ENCODE measurements at places on chromosomes 4 and X.

- no peak for DNase-seq
These were observed 172.5 kb downstream of the ANK2 start for GRCh38 chr4:113221990-113222389.

GRCh38 chr4:129246910-129247461 lies 151.0 kb downstream of the C4orf33 start:
- DNase-seq: peak; percentile 99

- no peak for DNase-seq
These were observed 42.9 kb upstream of the TAB3 start for GRCh38 chrX:30931920-30932319.

DNA sequence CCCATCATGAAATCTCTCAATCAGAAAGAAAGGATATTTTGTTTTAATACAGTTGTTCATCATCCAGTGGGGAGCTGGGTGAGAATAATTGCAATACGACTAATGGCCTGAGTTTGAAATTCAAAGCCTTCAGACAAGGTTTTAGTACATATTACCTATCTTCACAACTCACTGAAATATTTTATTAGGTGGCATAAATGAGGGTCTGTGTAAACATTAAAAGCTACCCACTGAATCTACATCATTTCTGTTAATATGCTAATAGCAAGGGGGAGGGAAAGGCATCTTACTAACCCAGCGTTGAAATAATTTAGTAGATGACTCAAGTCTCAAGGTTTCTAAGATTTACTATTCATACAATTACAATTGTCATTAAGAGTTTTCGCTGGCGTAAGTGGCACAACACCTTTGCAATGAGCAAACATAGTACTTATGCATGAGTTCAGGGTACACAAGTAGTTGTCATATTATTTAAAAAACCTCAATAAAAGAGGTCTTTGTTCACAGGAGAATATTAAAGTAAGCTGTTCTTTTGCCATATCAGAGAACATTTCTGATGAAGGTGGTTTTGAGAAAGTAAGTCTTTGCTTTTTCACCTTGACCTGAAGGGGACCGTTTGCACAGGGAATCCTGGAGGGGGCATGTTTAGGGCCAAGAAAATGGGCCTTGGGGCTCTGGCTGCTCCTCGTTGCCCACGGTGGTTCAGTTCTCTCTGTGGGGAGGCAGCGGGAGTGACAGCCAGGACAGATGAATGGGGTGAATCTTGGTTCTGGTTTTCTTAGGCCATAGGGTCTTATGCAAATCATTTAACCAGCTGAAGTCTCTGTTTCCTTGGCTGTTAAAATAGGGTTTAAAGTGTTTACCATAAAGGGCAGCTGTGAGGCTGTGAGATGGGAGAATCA lies 4.5 kb upstream of the RHOH start:
- no peak for DNase-seq

GRCh38 chr4:15781427-15782095 lies 3.4 kb downstream of the CD38 start:
- no peak for DNase-seq

DNA sequence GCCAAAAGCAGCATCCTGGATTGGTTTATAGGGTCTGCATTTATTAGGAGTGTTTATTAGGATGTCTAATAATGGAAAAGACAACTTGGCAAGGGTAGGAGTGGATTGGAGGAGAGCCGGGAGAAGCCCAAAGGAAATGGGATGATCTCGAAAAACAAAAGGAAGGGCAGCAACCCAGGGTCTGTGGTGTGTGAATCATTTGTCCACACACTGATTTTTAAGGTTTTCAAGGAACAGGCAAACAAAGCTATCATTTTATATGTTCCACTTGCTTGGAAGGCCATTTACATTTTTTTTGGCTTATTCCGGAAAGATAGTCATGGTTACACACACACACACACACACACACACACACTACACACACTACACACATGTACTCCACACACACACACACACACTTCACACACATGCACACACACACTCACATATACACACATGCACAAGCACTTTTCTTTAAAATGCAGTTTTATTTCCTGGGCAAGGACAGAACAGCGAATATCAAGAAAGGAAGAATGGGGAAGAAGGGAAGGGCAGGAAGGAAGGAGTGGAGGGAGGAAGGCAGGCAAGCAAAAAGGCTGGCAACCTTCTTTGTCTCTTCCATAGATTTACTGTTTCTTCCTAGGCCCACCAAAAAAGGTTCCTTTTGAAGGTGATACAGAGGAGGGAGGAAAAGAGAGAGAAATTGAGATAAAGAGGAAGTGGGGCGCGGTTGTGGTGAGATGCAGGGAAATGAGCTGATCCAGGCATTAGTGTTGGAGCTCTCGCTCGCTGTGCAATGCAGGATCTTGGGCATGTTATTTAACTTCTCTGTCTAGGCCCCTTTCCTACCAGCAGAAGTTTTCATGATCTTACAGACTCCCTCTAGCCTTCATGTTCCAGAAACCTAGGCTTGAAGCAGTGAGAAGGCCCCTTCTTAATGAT lies 88.6 kb upstream of the MAML3 start:
- no peak for DNase-seq

DNA sequence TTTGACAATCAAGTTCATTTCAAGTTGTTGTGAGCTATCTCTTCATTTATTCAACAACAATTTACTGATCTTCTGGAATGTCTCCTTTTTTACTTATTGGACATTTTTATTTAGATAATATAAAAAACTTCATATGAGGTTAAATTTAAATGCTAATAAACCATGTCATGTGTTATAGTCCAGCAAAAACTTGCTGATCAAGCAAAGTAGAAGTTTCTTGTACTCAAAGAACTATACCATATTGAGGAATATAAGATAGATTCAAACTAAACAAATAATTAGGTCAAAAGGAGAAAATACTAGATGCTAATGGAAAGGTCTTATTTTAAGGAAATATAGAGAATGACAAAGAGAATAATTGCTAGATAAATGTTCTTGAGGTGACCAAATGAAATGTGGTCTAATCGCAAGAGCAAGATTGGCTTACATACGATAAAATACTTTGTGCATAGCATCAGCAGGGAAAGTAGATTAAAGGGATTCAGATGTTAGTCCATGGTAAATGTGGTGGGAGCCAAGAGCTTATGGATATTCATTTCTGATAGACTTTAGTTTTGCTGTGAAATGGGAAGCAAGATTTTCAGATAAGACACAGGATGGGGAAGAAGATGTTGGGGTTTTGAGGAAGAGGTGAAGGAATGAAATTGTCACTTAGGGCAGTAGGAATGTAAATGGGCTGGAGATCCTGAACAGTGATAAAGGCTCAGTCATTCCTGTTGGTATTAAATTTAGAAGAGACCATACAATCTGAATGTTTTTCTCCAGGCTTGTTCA lies 229.5 kb downstream of the MAPK10 start:
- DNase-seq: no peak

DNA sequence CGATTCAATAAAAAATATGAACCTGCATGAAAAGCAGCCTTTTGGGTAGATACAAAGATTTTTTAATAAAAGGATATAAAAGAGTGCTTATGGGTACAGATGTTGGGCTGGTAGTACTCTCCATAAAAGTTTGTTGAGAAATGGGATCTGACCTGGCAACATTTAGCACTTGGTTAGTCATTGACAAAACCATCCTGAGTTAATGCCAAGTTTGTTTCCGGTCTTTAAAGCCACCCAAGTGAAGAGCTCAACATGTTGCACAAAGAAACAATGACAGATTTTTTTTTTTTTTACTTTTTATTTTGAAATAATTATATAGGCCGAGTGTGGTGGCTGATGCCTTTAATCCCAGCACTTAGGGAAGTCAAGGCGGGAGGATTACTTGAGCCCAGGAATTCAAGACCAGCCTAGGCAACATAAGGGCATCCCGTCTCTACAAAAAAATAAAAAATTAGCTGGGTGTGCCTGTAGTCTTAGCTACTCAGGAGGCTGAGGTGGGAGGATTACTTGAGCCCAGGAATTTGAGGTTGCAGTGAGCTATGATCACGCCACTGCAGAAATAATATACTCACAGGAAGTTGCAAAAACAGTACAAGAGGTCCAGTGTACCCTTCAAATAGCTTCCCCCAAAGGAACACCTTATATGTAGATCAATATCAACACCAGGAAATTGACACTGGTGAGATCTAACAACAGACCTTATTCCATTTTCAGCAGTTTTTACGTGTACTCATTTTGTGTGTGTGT lies 16.6 kb downstream of the CHST7 start:
- DNase-seq: no peak

GRCh38 chr4:139146926-139147629 lies 29.9 kb downstream of the ELF2 start:
- DNase-seq: no peak

GRCh38 chrX:153880440-153880815 lies 5.5 kb downstream of the L1CAM start:
- no peak for DNase-seq

DNA sequence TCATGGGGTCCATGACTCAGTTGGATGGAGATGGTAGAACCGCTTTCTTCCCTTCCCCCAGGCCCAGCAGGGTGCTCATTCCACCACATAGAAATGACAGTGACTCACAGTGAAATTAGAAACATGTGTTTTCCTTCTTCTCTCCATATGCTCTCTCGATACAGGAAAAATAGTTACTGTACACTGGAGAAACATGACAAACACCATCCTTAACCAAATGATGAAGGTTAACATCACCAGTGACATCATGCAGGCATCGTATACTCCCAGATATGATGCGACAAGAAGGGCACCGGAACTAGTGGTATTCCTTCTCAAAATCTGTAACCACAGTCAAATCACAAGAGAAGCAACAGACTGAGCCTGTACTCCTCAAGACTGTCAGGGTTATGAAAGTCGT lies 11.7 kb upstream of the RAB40A start:
- DNase-seq: no peak

DNA sequence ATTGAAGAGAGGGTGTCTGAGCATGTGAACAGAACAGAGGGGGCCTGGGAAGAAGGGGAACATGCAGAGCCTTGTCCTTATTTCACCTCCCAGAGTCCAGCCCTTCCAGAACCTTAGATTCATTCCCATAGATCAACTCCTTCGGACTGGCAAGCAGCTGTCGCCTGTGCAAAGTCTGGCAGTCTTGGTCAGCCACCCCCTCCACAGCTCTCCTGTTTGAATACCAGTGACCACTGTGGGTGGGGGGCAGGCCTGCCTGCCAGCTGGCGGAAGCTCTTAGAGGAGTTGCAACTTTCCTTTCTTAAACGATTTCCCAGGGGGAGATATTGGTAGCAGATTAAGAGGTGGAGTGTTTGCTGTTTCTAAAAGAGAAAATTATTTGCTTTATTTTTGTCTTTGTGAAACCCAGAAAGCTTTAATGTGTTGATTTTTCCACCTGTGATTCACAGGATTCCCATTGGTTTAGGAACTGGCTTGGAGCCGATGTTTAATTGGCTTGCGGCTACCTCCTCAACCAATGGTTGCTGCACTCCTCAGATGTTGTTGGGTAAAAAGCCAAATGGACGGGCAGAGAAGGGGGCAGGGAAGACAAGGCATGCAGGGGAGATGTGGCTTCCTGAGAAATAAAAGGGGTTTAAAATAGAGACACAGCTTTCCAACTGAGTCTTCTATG lies 62.2 kb upstream of the PRPS1 start:
- DNase-seq: peak; percentile 81

GRCh38 chr4:152613841-152614721 lies 65.7 kb downstream of the TMEM154 start:
- no peak for DNase-seq

DNA sequence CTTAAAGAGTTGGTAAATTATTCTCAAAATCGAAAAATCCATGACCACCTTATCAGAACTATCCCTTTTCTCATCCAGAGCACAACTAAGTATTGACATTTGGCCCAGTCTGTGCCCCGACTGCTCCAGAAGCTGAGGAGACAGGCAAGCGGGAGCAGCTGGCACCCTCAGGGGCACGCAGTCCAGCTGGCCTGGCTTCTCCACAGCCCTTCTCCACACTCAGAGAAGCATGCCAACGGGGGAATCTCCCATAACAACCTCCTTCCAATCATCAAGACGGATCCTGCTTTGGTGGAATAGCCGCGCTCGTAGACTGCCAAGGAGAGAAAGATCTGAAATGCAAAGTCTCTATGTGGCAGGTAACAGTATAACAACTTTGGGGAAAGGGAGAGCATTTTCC lies 85.4 kb downstream of the AFAP1 start:
- DNase-seq: no peak

DNA sequence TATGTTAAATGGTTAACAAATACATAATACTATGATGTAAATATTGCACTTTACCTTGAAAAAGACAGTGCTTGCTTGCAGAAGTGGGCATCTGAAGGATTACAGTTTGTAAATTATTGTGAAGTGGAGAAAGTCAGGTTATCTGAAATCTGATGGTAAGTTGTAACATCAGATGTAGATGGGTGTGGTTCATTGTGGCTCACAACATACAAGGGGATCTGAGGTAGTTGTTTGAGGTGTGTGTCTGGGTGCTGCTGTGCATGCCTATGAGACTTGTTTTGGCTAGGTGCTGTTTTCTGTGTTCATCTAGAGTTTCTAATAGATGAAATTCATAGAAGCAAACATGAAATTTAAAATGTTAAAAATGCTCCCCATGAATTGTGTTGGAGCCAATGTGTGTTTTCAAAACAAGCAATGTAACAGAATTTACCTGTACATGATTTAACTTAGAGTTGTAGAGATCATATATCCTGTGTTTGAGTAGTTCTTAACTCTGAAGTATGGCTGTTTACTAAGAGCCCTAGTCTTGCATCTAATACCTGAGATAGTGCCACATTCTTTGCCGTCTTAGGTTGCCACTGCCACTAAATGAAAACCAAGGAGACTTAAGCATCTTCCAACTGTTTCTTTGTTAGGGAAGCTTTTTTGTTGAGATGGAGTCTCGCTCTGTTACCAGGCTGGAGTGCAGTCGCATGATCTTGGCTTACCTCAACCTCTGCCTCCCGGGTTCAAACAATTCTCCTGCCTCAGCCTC lies 11.9 kb upstream of the NDUFC1 start:
- no peak for DNase-seq

DNA sequence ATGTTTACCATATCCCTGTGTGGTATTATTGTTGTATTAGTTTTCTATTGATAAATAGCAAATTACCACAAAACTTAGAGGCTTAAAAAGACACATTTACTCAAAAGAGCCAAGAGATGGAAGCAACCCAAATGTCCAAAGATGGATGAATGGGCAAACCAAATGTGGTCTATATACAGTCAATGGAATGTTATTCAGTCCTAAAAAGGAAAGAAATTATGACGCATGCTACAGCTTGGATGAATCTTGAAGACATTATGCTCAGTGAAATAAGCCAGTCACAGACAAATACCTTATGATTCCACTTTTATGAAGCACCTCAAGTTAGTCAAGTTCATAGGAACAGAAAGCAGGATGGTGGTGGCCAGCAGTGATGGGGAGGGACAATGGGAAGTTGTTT lies 144.7 kb downstream of the QDPR start:
- DNase-seq: no peak

- DNase-seq: no peak
These were observed at the start of gene KCNE5 for GRCh38 chrX:109624641-109625616. KCNE5 (minus strand) TSS chrX:109625172; CDS start chrX:109625020, 152 bp downstream.

DNA sequence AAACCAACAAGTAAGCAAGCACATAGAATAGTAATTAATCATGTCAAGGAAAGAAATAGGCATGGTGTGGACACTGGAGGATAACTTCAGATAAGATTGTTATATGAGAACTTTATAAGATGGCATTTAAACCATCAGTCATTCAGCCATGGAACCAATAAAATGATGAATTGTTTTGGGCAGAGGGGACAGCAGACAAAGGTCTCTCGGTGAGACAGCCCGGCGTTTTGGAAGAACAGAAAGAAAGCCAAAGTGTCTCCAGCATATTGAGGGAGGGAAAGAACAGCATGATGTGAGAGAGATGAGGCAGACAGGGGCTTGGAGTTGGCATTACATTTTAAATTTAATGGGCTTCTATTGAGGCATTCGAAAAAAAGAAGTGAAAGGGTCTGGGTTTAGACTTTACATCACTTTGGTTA lies 883 bp upstream of the PPM1K start:
- DNase-seq: no peak

Data from NCI-H1436 treated with DMSO at 0.1 percent for 48 hours (cell line).